ENCODE measurements at places on chromosomes 4 and X.

GRCh38 chrX:130173190-130173895 is 1.6 kb downstream of the RAB33A start:
- no peak for DNase-seq

DNA sequence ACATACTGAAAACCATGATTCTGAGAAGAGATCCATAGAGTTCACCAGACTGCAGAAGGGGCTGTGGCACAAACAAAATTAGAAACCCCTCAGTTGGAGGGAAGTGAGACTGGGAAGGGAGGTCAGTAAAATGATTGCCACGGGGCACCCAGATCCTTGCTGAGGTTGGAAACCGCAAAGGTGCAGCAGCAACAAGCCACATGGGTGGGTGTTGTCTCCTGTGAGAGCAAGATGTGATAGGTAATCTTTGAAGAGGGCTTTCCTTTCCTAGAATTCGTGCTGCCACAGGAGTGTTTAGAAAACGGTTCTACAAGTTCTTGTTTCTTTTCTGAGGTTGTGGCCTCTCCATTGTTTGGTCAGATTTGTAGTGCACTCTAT is 85.5 kb downstream of the NFKB1 start:
- DNase-seq = no peak

GRCh38 chrX:74890676-74891430 is 34.4 kb downstream of the NEXMIF start:
- DNase-seq = no peak

DNA sequence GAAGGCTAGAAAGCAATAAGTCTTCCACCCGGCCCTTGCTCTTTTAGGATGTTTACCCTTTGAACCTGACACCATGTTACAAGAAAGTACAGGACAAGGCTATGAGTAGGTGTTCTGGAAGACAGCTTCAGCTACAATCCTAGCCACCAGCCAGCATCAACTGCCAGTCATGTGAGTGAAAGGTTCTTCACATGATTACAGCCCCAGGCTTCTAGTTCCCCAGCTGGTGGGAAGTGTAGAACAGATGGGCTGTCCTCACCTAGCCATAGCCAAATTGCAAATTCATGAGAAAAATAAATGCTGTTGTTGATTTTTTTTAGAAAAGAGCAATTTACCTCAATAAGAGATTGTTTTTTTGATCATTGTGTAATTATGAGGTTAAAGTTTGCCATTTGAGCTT is 60.8 kb downstream of the GRXCR1 start:
- DNase-seq = no peak

- DNase-seq = no peak
Measured at GRCh38 chrX:52355108-52355507, 13.7 kb upstream of the XAGE2 start.

- no peak for DNase-seq
Measured at GRCh38 chr4:184831153-184831552, 5.4 kb upstream of the ACSL1 start.

GRCh38 chr4:115850799-115851509 is 737.5 kb upstream of the NDST4 start:
- no peak for DNase-seq

DNA sequence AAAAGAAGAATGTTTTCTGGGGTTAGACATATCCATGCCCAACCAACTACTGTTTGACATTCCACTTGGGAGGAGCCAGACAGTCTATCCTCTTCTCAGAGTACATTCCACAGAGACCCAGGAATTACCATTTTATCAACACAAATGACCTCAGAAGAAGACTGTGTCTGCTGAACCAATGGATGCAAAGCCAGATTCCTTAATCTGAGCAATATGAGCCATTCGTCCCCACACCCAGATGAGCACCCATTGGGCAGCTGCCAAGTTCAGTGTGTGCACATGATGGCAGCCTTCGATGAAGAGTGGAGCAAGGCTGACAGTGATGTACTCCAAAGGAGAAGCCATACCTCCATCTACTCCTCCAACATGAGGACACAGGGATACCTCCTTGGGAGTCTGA is 111.3 kb downstream of the ZNF674 start:
- no peak for DNase-seq

Measured in stimulated activated CD8-positive, alpha-beta memory T cell treated with anti-CD3 and anti-CD28 coated beads, Interleukin-12 subunit alpha, Interleukin-12 subunit beta, amount 100 ng/mL, for 1 hour (primary cell).